ENCODE measurements at places on chromosomes 5 and 9. TPM values are rescaled to one million over a fixed set of nuclear protein-coding genes. Genes with fewer than 3 reads are reported as not detected.

SPATA31A6 gene
- not detected for polyA plus RNA-seq

DMRT2 gene
- polyA plus RNA-seq: 31.0 TPM

GRCh38 chr9:37994639-37995347 is 74.2 kb downstream of the SHB start:
- peak; percentile 75 for DNase-seq

DNA sequence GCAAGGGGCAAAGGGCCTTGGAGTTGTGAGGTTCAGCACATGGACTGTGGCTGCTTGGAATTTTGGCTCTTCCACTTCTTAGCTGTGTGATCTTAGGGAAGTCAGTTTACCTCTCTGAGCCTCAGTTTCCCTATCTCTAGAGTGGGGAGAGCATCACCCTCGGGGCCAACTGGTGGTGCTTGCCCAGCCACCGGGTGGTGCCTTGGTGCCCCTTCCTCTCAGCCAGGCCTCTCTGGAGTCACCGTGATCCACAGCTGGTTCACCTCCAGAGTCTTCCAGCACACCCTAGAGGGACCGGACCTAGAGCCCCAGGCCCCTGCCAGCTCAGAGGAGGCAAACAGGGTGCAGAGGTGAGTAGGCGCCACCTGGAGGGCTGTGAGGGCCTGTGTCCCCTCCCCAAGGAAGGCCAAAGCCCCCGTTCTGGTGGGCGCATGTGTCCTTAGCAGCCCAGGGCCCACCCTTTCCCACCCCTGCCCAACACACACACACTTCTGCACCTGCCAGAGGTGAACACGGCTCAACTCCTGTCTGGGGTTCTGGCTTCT is 7.7 kb downstream of the ADGRD2 start:
- no peak for DNase-seq

DNA sequence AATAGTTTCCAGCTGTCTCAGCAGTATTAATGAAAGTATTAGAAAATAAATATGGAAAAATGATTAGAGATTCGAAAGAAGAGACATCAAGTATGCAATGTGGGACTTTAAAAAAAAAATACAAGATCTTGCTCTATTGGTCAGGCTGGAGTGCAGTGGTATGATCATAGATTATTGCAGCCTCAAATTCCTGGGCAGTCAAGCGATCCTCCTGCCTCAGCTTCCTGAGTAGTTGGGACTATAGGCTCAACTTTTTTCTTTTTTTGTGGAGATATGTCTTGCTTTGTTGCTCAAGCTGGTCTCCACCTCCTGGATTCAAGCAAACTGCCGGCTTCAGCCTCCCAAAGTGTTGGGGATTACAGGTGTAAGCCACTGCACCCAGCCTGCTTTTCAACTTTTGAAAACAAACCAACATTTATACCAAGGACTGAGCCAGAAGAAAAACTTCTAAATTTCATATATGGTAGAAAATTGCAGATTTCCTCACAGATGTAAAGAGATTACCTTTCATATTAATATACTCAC is 323.1 kb downstream of the ADGRV1 start:
- DNase-seq: no peak

DNA sequence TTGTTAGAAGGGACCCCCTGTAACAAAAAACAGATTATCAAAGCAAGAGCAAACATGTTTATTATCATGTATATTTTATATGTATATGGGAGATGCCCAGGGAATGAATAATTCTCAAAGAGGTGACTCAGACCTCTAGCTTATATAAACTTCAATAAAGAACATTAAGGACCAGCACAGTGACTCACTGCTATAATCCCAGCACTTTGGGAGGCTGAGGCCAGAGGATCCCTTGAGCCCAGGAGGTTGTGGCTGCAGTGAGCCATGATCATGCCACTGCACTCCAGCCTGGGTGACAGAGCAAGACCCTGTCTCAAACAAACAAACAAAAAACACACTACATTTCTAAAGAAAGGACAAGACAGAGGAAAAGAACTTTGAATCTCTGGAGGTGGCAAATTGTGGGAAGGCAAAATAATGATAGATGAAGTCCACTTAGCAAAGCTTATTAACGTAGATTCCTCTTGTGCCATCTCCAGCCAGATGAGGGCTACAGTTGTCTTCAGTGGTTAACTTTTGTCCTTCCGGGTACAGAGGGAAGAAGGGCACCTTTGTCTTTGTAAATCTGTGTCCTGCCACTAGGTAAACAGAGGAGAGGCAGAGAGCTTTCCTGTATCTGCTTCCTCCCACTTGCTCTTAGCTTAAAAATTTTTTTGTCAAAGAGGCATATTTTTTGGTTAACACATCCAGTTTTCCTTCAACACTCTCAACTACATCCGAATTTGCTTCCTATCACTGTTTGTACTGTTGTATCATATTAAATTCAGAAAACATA is 7.5 kb upstream of the RFK start:
- DNase-seq: no peak

- DNase-seq: no peak
These were observed 59.4 kb downstream of the TMOD1 start for GRCh38 chr9:97560851-97561250.

All from hindlimb muscle (tissue), 1 donor.